Heart left ventricle (tissue), 16 donors: ENCODE measurements at places on chromosomes 16 and 17. TPM values are rescaled to one million over a fixed set of nuclear protein-coding genes. Genes with fewer than 3 reads are reported as not detected.

- no peaks in the 10 kb centered on the region for H3K27me3 ChIP-seq
- H3K4me3 ChIP-seq = no peak overlapping the region
- H3K27ac ChIP-seq = no peak overlapping the region
- no peaks in the 10 kb centered on the region for H3K36me3 ChIP-seq
Observed at GRCh38 chr17:9206741-9207332, 185.5 kb downstream of the NTN1 start.

Gene PPL
- total RNA-seq = 7.8 TPM

DNA sequence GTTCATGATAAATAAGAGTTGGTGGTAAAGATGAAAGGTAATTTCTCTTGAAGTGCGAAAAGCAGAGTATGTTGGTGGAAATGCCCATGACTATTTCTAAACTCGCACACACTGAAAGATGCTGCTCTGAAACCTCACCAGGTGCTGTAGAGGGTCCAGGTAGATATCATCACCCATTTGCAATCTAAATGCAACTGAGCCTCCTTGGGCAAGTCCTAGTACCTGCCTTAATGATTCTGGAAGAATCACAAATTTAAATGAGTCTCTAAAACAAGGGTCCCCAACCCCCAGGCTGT lies 5.9 kb upstream of the MMD start:
- DNase-seq = no peak
- H3K27ac ChIP-seq = no peak overlapping the region
- H3K4me1 ChIP-seq = peaks cover 8% of the 10 kb centered on the region
- H3K36me3 ChIP-seq = no peaks in the 10 kb centered on the region

Gene OR1A2
- total RNA-seq = not detected

- H3K36me3 ChIP-seq = no peaks in the 10 kb centered on the region
- no peak overlapping the region for H3K27ac ChIP-seq
- H3K4me3 ChIP-seq = no peak overlapping the region
- DNase-seq = no peak
- H3K4me1 ChIP-seq = peaks cover 42% of the 10 kb centered on the region
Observed at GRCh38 chr16:1526608-1527555, 6.6 kb upstream of the TMEM204 start.

Gene RPL26
- 1,954 TPM for total RNA-seq

GRCh38 chr17:8466873-8467272 lies 31.2 kb downstream of the NDEL1 start:
- no peaks in the 10 kb centered on the region for H3K27me3 ChIP-seq
- H3K4me1 ChIP-seq = peaks cover 27% of the 10 kb centered on the region
- no peak overlapping the region for H3K27ac ChIP-seq

- H3K4me3 ChIP-seq = no peak overlapping the region
- no peaks in the 10 kb centered on the region for H3K4me1 ChIP-seq
- no peak for DNase-seq
Observed at GRCh38 chr16:8720080-8720966, 45.9 kb downstream of the ABAT start.

Gene ITGAX
- 52.7 TPM for total RNA-seq

DNA sequence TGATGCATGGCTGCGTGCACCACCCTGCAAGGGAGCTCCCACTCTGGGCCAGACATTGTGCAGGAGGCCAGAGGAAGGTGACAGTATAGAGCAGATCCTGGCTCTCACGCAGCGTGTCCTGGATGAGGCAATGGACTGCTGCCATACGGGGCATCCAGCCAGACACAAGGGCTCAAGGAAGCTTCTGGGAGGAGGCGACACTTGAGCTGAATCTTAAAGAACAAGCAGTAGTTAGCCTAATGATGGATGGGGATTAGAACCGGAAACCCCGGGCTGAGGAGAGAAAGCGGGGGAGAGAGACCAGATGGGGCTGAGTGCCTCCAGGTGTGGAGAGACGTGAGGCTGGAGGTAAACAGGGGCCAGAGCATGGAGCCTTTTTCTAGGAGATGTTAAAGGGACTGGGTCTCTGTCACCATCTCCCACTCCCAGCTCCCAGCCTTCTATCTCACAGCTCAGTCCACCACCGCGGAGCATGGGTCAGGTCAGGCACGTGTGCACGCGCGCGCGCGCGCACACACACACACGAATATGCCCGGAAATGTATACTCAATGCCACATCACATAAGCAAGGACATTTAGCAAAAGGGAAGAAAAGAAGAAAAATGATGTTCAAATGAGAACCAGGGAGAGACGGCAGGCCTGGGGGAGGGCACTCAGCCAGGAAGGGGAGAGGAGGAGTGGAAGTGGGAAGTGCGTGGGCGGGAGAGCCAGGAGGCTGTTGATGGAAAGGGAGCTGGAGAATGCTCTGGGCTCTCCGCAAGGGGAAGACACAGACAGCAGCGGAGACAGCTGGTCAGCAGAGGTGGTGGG lies 46.3 kb downstream of the CCDC42 start:
- DNase-seq = peak; percentile 74
- H3K4me3 ChIP-seq = peak overlapping the region; percentile 39
- H3K4me1 ChIP-seq = peaks cover 13% of the 10 kb centered on the region
- no peaks in the 10 kb centered on the region for H3K36me3 ChIP-seq

GRCh38 chr17:79126139-79126538 lies 51.5 kb downstream of the ENGASE start:
- H3K4me1 ChIP-seq = no peaks in the 10 kb centered on the region
- H3K27me3 ChIP-seq = peaks cover 10% of the 10 kb centered on the region
- no peak overlapping the region for H3K4me3 ChIP-seq
- no peak overlapping the region for H3K27ac ChIP-seq
- no peaks in the 10 kb centered on the region for H3K36me3 ChIP-seq

DNA sequence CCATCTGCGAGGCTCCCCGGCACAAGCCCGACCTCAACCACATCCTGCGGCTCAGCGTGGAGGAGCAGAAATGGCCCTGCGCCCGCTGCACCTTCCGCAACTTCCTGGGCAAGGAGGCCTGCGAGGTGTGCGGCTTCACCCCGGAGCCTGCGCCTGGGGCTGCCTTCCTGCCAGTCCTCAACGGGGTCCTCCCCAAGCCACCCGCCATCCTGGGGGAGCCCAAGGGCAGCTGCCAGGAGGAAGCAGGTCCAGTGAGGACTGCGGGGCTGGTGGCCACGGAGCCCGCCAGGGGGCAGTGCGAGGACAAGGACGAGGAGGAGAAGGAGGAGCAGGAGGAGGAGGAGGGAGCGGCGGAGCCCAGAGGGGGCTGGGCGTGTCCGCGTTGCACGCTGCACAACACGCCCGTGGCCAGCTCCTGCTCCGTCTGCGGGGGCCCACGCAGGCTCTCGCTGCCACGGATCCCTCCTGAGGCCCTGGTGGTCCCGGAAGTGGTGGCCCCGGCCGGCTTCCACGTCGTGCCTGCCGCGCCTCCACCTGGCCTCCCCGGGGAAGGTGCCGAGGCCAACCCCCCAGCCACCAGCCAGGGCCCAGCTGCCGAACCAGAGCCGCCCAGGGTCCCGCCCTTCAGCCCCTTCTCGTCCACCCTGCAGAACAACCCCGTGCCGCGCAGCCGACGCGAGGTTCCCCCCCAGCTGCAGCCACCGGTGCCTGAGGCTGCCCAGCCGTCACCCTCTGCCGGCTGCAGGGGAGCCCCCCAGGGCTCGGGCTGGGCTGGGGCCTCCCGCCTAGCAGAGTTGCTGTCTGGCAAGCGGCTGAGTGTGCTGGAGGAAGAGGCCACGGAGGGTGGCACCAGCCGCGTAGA lies 13.1 kb upstream of the PRR35 start:
- no peaks in the 10 kb centered on the region for H3K27me3 ChIP-seq
- H3K4me1 ChIP-seq = no peaks in the 10 kb centered on the region

Gene PRSS33
- total RNA-seq = not detected

DNA sequence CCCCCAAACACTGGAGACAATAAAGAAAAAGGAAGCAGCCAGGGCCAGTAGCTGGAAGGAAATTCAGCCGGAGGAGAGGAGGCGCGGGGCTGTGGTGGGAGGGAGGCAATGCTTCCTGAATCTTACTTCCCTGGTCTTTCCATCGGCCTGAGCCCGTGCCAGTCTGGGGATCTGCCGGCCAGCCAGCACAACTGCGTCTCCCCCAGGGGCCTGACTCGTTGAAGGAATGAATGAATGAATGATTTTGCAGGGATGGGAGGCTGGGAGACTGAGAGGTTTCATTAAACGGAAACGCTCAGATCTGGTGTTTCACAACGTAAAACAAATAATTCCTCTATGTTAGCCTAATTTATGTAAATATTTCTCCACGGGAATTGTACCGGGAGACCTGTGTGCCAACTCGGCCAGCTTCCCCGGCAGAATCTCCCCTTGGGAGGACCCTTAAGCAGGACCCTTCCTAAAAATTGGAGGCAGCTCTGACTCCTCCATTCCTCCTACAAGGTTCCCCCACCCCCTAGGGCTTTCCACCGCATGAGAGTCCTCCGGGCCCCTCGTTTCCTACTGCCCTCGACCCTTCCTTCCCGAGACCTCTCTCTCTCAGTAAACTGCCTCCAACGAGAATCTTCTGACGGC lies 1.3 kb upstream of the BAIAP2 start:
- no peak overlapping the region for H3K27ac ChIP-seq
- H3K4me1 ChIP-seq = peaks cover 61% of the 10 kb centered on the region
- no peaks in the 10 kb centered on the region for H3K27me3 ChIP-seq
- peak overlapping the region; percentile 71 for H3K4me3 ChIP-seq
- no peaks in the 10 kb centered on the region for H3K36me3 ChIP-seq
- peak; percentile 76 for DNase-seq

Gene CCL16
- not detected for total RNA-seq

DNA sequence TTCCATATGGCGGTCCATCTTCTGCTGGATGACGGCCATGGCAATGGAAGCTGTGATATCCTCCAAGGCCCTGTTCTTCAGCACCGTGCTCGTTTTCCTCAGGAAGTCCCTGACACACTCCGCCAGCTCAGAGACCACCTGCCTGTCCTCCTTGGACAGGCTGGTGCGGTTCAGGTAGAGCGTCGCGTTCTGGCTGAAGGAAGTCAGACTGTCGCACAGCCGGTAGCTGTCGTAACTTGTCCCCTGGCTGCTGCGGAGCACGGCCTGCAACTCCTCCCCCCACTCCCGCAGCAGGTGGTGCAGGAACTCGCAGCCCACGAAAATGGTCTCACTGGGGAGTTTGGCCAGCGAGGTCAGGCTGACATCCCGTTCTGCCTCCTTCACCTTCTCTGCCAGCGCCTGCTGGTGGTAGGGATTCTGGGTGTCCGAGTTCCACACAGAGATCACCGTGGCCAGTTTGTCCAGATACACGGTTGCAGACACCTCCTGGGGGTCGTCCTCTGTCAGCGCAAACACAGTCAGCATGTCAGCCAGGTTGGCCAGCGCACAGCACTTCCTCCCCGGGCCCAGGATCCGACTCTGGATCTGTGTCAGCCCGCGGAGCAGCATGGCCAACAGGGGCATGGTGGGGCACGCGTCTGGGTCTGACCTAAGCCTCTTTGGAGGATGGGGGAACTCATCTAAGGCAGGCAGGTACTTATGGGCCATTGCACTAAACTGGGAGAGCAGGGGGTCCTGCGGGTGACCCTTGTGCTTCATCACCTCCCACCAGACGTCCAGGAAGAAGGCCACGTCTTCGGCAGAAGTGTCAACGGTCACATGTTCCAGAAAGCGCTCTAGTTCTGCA lies 5.1 kb downstream of the GEMIN4 start:
- H3K4me1 ChIP-seq = peaks cover 9% of the 10 kb centered on the region
- H3K36me3 ChIP-seq = peaks cover 49% of the 10 kb centered on the region
- H3K4me3 ChIP-seq = no peak overlapping the region
- no peak for DNase-seq
- H3K27me3 ChIP-seq = no peaks in the 10 kb centered on the region
- no peak overlapping the region for H3K27ac ChIP-seq

GRCh38 chr16:12096157-12096777 lies 119.7 kb downstream of the SNX29 start:
- H3K4me1 ChIP-seq = peaks cover 33% of the 10 kb centered on the region
- no peaks in the 10 kb centered on the region for H3K36me3 ChIP-seq
- H3K4me3 ChIP-seq = no peak overlapping the region
- no peaks in the 10 kb centered on the region for H3K27me3 ChIP-seq
- no peak overlapping the region for H3K27ac ChIP-seq
- DNase-seq = no peak

DNA sequence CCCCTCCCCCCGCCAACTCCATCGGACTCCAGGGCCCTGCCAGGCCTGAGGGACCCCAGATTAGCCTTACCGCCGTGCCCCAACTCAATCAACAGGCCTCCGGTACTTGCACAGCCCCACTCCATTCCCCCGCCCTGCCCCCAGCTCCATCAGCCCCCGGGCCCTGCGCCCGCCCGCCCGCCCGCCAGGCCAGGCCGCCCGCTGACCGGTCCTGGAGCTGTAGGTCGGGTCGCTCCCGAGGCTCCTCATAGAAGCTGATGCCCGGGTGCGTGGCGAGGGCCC lies 308 bp downstream of the GTF3C1 start:
- peak; percentile 31 for DNase-seq
- peak overlapping the region; percentile 90 for H3K27ac ChIP-seq
- no peaks in the 10 kb centered on the region for H3K36me3 ChIP-seq
- H3K4me3 ChIP-seq = peak overlapping the region; percentile 91
- peaks cover 27% of the 10 kb centered on the region for H3K4me1 ChIP-seq

- H3K4me3 ChIP-seq = no peak overlapping the region
- DNase-seq = no peak
- no peak overlapping the region for H3K27ac ChIP-seq
Observed at GRCh38 chr17:57308543-57309186, 52.3 kb downstream of the MSI2 start.
